ENCODE measurements at places on chromosomes 11 and 22.

DNA sequence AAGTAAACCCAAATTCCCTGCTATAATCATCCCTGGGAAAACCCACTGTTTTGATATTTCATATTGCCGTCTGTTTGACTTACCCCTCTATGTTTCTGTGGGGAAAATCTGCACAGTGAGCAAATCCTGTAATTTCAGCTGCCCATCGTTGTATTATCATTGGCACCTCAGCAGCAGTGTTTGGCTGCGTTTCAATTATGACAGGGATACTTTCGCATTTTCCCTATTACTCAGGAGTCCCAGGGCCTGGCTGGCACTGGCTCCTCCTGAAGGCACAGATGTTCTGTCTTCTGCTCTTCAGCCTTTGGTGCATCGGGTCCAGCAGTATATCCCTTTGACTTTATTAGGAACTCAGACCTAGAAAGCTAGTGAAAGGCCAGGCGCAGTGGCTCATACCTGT, 12.2 kb upstream of the MMP12 start:
- no peak for DNase-seq

GRCh38 chr11:63020671-63021291, 5.1 kb upstream of the SLC22A8 start:
- no peak for DNase-seq

DNA sequence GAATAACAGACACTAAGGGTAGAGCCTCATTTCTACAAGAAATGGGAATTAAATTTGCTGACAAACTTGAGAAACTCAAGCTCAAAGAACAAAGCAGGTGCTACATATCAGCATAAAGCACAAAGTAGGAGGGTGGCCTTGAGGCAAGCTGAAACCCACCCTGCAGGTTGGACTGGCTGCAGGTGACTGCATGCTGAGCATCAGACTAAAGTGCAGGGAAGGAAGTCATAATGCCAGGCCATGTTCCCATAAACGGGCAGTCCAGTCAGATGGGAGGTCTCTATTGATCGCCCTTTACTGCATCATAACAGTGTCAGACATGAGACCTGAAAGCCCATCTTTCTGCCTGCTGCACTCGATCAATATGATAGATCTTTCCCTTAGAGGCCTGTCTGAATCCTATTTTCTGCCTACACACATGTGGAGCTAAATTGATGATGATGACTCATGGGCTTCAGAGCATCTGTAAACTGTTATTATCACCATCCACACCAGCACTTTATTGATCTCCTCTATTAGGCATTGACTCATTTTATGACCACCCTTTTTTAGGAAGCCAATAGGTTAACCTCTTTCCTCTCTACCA, 224.5 kb upstream of the DDI1 start:
- no peak for DNase-seq

DNA sequence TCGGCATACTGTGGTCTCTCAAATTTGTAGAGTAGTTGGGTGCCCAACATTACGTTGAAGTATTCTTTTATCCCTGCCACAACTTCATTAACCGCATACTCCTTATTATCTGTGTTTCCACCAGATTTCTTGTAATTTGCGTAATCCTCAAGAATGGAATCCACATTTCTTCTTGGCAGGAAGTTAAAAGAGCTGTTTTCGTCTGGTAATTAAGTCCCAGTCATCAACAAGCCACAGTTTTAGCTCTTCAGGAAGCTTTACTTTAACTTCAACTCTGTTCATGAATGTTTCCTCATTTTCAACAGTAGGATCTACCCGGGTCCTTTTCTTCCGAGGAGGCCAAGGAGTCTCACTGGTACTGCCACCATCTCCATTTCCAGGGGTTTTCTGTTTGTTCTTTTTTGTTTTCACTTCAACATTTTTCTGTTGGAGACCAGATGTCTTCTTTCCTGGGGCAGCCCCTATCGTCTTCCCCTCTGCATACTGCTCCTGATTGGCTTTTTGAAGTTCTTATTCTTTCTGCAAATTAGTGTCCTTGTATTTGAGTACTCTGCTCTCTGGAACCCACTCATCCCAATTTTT, 30.3 kb downstream of the PDE3B start:
- no peak for DNase-seq

- DNase-seq: peak; percentile 66
These were observed 39.7 kb upstream of the MICAL2 start for GRCh38 chr11:12070446-12071267.

GRCh38 chr11:95794086-95794485, 3.8 kb downstream of the CEP57 start:
- no peak for DNase-seq

GRCh38 chr11:126888115-126888712, 112.4 kb downstream of the KIRREL3 start:
- DNase-seq: no peak

GRCh38 chr11:95585069-95585751, 204.4 kb downstream of the FAM76B start:
- DNase-seq: no peak

DNA sequence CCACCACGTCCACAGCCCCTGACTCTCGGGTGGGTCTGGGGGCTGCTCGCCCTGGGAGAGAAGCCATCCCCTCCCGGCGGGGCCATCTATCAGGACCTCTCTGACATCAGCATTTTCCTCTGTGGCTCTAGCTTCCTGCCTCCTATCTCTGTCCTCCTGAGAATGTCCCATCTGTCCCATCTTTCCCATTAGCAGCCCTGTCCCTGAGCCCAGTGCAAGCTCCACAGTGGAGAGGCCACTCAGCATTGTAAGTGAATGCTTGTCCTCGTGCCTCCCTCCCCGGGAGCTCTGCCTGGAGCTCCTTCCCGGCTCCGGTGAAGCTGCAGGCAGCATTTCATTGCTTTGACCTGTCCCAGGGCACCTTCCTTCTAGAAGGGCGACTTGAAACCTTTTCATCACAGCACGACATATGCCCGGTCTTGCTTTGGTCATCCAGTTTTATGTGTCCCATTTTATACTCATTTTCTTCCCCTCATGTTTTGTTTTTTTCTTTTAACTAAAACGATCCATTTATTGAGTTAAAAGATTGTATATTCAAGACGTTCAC, 49.7 kb downstream of the RTN4R start:
- no peak for DNase-seq

DNA sequence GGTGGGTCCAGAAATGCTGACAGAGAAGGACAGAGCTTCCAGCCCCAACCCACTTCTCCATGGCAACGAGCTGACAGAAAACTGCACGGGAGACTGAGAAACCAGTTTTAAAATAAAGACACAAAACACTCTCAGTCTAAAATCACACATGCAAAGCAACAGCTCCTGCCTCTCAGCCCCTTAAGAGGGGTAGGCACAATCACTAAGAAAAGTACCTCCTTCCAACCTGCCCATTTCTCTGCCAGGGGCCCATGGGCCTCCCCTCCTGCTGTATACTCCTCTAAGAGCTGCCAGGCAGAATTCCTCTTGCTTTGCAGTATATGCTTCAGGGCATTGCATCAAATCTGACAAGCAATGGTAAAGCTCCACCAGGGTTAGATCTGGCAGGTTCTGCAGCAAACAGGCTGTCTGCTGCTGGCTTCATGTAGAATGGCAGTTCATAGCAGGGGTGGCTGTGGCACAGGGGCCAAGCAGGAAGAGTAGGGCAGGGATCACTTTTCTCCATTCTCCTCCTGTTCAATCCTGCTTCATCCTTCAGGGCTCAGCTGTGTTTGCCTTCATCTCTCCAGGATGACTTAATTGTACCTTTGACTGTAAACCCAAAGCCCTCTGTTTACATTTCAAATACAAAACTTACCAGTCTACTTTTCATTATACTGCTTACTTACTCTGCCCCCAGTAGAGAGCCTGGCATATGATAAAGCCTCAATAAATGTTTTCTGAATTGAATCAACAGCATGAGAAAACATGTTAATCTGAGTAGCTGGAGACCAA, 77.7 kb downstream of the KCNC1 start:
- no peak for DNase-seq

DNA sequence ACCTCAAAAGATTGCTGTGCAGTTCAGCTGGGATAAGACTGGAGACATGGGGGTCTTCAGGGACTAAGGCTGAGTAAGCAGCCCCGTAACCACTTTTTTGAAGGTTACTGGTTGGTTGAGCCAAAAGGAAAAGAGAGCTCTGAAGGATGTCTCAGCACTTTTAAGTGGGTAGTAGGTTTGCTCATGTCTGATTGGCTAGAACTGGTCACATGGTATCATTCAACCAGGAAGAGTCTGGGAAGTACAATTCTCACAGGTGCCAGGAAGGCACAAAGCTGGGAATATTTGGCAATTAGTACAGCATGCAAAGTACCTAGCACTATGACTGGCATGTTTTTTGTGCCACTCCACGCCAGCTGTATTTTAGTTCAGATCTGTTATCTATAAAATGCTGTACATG, 58.1 kb downstream of the SNX19 start:
- DNase-seq: no peak

GRCh38 chr11:27455667-27456066, 16.9 kb downstream of the LGR4 start:
- no peak for DNase-seq

DNA sequence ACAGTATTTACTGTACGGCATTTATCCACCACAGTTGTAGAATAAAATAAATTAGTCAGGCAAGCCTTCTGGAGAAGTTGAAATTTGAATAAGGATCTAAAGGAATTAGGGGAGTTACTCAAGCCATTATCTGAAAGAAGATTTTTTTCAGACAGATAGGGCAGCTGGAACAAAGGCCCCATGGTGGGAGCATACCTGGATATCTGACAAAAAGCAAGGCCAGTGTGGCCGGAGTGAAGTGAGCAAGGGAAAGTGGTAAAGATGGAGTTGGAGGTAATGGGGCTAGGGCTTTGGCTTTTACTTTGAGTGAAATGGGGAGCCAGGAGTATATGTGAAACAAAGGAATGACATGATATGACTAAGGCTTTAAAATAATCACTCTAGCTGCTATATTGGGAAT, 45.7 kb upstream of the PSMA1 start:
- DNase-seq: no peak

GRCh38 chr11:57403802-57404147, 13.3 kb upstream of the PRG2 start:
- DNase-seq: no peak

Data from suprapubic skin (tissue), 4 donors.